Keratinocyte (primary cell): ENCODE measurements at places on chromosomes 1 and 21. TPM values are rescaled to one million over a fixed set of nuclear protein-coding genes. Genes with fewer than 3 reads are reported as not detected.
A peak's percentile ranks its signal among the peaks of the same experiment; 100 is the strongest.

HRNR gene
- 0.03 to 0.09 TPM (median 0.06 TPM) in 3 replicates for polyA plus RNA-seq

KRTAP15-1 gene
- not detected in 3 replicates for polyA plus RNA-seq

LHX4 gene
- not detected in 3 replicates for polyA plus RNA-seq

NEGR1 gene
- 0.30 to 1.6 TPM (median 1.6 TPM) in 3 replicates for polyA plus RNA-seq

DPT gene
- not detected in 3 replicates for polyA plus RNA-seq

PLPP3 gene
- polyA plus RNA-seq, result 4.0 to 5.3 TPM (median 4.3 TPM) in 3 replicates

NOS1AP gene
- 0.01 to 0.02 TPM in 2 of 3 replicates, not detected in the other for polyA plus RNA-seq

OR2T5 gene
- not detected in 3 replicates for polyA plus RNA-seq

KMO gene
- polyA plus RNA-seq, result 4.4 to 21.0 TPM (median 4.7 TPM) in 3 replicates

DNA sequence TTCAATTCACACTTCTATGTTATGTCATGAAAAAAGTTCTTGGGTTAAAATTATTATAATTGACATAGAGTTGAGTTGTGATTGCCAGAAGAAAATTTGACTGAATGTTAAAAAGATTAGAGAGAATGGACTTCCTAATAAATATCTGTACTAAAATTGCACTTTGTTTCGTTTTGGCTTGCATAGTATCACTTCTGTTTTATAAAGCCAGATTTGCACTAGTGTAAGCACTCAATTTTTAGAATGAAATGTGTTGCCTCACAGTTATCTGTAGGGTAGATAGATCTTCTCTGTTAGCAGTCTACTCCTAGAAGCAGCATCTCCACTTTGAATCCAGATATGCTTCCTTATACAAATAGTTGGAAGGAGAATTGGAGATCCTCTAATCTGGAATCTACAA is 95.2 kb upstream of the MPC2 start:
- no peak overlapping the region for H3K4me3 ChIP-seq
- no peaks in the 10 kb centered on the region for H3K36me3 ChIP-seq
- no peaks in the 10 kb centered on the region for H3K27me3 ChIP-seq
- no peaks in the 10 kb centered on the region for H3K4me1 ChIP-seq

DNA sequence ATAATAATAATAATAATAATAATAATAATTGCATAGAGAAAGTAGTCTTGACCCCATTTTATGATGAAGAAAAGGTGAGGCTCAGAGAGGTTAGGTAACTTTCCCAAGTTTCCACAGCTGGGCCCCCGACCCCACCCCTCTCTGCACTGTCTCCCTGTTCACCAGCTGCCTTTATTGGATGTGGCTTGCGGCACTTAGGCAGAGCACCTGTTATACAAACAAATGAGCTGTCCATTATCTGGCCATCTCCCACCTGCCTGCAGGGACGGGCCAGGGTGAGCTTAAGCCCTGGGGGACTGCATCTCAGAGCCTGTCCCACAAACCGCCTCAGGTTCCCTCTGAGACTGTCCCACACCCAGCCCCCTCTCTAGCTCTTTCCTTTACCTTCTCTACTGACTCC is 10.1 kb upstream of the EFNA1 start:
- no peaks in the 10 kb centered on the region for H3K36me3 ChIP-seq
- H3K27me3 ChIP-seq, result peaks cover 3% of the 10 kb centered on the region
- DNase-seq, result no peak
- no peak overlapping the region for H3K4me3 ChIP-seq
- no peak overlapping the region for H3K27ac ChIP-seq

GRCh38 chr1:218374401-218375353 is 29.5 kb downstream of the TGFB2 start:
- H3K27me3 ChIP-seq, result no peaks in the 10 kb centered on the region
- DNase-seq, result no peak
- H3K4me3 ChIP-seq, result no peak overlapping the region
- no peak overlapping the region for H3K27ac ChIP-seq

GRCh38 chr21:22292144-22292543 is 1293.9 kb downstream of the NCAM2 start:
- no peak for DNase-seq
- H3K36me3 ChIP-seq, result no peaks in the 10 kb centered on the region
- H3K27ac ChIP-seq, result no peak overlapping the region
- H3K4me3 ChIP-seq, result no peak overlapping the region

GRCh38 chr21:22993822-22994574 is 1995.8 kb downstream of the NCAM2 start:
- H3K27ac ChIP-seq, result no peak overlapping the region
- DNase-seq, result no peak
- no peaks in the 10 kb centered on the region for H3K27me3 ChIP-seq
- no peaks in the 10 kb centered on the region for H3K36me3 ChIP-seq
- H3K4me3 ChIP-seq, result no peak overlapping the region

DNA sequence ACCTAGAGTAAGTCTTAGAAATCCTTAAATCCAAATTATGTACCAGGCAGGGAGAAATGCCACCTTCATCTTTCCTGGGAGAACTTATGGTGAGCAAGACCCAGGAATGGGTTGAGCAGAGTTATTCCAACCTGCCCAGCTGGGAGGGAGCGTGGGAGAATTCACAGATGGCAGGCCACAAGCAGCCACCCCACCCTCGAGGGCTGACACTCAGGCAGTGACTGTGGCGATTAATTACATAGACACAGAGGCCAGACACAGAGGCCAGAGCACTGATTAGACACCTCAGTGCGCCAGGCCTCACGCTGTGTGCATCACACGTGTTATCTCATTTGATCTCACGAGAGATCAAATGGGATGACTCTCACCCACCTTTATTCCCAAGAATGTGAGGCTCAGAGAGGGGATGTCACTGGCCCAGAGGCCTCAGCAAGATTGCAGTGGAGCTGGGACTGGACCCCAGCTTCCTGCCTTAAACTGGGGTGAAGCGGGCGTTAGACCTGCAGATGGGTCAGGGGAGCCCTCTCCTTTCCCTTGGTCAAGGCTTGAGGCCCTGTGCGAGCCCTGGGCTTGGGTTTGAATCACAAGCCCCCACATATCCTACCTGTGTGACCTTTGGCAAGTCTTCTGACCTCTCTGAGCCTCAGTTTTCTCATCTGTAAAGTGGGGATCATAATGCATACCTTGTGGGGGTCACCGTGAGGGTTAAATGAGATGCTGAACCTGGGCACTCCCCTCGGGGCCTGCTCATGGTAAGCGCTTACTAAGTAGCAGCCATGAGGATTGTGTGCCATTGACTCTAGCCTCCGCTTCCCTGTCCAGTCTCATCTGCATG is 28.8 kb upstream of the PADI4 start:
- no peaks in the 10 kb centered on the region for H3K27me3 ChIP-seq
- H3K27ac ChIP-seq, result no peak overlapping the region
- H3K4me1 ChIP-seq, result peaks cover 27% of the 10 kb centered on the region
- H3K36me3 ChIP-seq, result no peaks in the 10 kb centered on the region
- H3K4me3 ChIP-seq, result no peak overlapping the region

DNA sequence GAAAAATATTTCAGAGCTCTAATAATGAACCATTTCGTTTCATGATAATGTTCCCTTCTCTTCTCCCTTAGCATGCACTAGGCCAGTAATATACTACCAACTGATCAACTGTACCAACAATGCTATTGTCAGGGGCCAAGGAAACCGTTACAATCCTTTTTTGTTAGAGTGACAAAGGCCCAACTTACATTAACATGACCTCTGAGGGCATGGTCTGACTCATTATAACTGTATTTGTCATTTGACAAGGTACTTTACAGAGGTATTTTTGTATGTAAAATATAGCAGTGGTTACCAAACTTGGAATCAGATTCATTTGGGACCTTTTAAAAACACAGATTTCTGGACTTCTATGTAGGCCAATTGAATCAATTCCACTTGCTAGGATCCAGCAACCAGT is 102.6 kb upstream of the RRP15 start:
- no peak for DNase-seq
- H3K27ac ChIP-seq, result no peak overlapping the region
- H3K36me3 ChIP-seq, result no peaks in the 10 kb centered on the region
- no peaks in the 10 kb centered on the region for H3K27me3 ChIP-seq
- no peak overlapping the region for H3K4me3 ChIP-seq
- H3K4me1 ChIP-seq, result no peaks in the 10 kb centered on the region

DNA sequence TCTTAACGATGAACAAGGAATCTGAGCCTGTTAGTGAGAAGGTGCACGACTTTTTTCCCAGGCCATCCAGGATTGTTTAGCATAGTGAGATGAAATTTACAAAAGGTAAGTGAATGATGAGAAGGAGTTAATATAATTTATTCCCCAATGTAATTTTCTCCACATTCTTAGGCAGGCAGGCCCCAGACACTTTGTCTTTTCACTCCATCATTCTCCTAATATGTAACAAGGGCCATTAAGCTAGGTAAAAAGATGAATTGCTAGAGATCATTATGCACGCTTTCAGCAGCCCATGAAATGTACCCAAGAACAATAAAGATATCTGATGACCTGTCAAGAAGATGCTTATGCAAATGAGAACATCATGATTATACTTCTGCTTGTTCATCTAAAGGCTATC is 24.1 kb downstream of the NIBAN1 start:
- no peak overlapping the region for H3K4me3 ChIP-seq
- H3K27me3 ChIP-seq, result no peaks in the 10 kb centered on the region
- no peak overlapping the region for H3K27ac ChIP-seq
- no peak for DNase-seq
- no peaks in the 10 kb centered on the region for H3K36me3 ChIP-seq

DNA sequence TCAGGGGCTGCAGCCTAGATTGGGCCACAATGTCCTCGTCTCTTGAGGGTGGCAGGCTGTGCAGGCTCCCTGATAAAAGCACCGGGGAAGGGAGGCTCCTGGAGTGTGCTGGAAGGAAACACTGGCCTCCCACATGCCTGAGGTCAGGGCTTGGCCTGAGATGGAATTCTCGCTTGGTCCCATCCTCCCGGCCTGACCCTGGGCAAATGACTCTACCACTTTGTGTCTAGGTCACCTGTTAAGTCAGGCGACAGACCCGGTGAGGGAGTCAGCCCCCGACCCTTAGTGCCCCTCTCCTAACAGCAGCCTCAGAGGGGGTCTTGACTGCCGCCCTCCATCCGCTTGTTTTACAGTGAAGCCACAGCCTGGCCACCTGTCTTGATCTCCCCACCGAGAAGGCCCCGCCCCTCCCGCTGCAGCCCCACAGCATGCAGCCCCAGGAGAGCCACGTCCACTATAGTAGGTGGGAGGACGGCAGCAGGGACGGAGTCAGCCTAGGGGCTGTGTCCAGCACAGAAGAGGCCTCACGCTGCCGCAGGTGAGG is 2.5 kb downstream of the SMIM1 start:
- H3K36me3 ChIP-seq, result peaks cover 4% of the 10 kb centered on the region
- H3K27me3 ChIP-seq, result no peaks in the 10 kb centered on the region
- no peak for DNase-seq
- H3K4me1 ChIP-seq, result peaks cover 5% of the 10 kb centered on the region
- H3K27ac ChIP-seq, result no peak overlapping the region

DNA sequence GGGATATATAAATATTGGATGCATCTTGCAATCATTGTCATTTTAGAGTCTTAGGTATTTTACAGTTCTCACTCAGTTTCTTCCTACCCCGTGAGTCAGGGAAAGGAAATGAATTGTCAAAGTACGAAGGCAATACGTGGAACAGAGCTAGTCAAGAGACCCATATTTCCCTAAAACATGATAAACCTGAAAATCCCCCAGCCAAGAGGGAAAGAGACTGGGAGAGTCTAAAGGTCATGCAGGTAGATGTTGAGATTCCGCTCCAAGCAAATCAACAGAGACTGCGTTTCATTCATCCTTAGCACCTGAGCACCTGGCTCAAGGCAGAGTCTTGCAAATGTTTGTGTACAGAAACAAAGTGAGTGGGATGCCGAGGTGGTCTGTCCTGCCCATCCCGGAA is 58.0 kb downstream of the SH3GLB1 start:
- no peak for DNase-seq
- H3K27ac ChIP-seq, result no peak overlapping the region
- no peak overlapping the region for H3K4me3 ChIP-seq

GRCh38 chr1:25712299-25712970 is 87.6 kb upstream of the SELENON start:
- no peaks in the 10 kb centered on the region for H3K27me3 ChIP-seq
- DNase-seq, result no peak
- no peak overlapping the region for H3K4me3 ChIP-seq
- peaks cover 17% of the 10 kb centered on the region for H3K4me1 ChIP-seq
- H3K36me3 ChIP-seq, result no peaks in the 10 kb centered on the region

GRCh38 chr1:155253797-155254196 is 1.5 kb downstream of the ENTREP3 start:
- no peak for DNase-seq
- peaks cover 14% of the 10 kb centered on the region for H3K36me3 ChIP-seq
- H3K4me1 ChIP-seq, result peaks cover 19% of the 10 kb centered on the region
- H3K27ac ChIP-seq, result no peak overlapping the region
- peak overlapping the region; percentile 77 for H3K4me3 ChIP-seq

DNA sequence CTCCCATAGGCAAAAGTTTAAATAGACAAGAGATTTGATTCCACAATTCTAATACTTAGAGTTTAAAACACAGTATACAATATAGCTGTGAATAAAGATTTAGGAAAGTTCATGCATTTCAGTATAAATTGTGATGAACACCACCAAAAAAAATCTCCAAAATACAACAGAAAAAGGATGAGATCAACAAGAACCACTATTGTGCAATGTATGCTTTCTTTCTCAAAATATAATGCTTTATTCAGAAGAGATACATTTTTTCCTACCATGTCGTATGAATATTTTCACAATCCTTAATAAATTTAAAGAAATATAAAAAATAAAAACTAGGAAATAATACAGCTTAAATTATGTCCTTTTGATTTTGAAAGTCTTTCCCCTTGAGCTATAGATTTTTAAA is 1309.2 kb downstream of the MRPL39 start:
- no peak overlapping the region for H3K4me3 ChIP-seq
- H3K4me1 ChIP-seq, result no peaks in the 10 kb centered on the region
- H3K27me3 ChIP-seq, result no peaks in the 10 kb centered on the region
- no peaks in the 10 kb centered on the region for H3K36me3 ChIP-seq

GRCh38 chr1:13694886-13695684 is 4.9 kb upstream of the PRDM2 start:
- peaks cover 4% of the 10 kb centered on the region for H3K4me1 ChIP-seq
- no peak for DNase-seq
- no peaks in the 10 kb centered on the region for H3K27me3 ChIP-seq
- H3K36me3 ChIP-seq, result no peaks in the 10 kb centered on the region
- no peak overlapping the region for H3K4me3 ChIP-seq
- no peak overlapping the region for H3K27ac ChIP-seq

DNA sequence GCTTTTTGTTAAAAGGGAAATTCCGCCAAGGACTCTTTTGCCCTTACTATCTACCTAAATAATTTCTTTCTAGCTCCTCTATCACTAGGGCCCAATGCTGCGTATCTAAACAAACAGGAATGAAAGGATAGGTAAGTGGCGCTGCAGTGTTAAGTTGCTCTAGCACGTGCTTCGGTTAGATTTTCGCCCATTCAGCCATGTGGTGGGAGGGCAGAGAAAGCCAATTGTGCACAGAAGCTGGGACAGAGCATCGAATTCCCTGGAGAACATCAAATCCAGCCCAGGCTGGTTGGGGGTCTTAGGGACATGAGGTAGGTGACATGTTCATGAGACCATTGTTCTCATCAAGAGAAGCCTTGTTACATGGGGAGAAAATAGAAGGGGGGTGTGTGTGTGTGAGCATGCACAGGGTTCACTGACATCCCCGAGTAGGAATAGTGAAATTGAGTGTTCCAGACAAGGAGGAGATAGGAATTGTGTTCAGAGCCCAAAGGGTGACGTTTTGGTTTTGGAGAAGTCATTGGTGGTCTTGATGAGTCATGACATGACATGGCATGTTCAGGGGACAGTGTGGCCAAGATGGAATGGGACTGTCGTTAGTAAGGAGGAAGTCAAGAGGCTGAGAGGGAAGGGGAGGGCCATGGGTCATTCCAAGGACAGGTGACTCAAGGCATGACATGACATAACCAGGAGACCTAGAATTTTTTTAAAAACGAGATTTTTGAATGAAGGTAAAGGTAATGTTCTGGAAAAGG is 107.1 kb downstream of the TLR5 start:
- DNase-seq, result no peak
- H3K27ac ChIP-seq, result no peak overlapping the region
